ENCODE measurements at places on chromosomes 7 and 10. TPM values are rescaled to one million over a fixed set of nuclear protein-coding genes. Genes with fewer than 3 reads are reported as not detected.

The PDZD7 gene
- polyA plus RNA-seq: 0.50 TPM

The LIPJ gene
- polyA plus RNA-seq: not detected

The WNT2 gene
- 4.8 TPM for polyA plus RNA-seq

The DPYSL4 gene
- polyA plus RNA-seq: 1.1 TPM

All from fibroblast of lung (primary cell).